Naive thymus-derived CD4-positive, alpha-beta T cell (primary cell): ENCODE measurements at places on chromosomes 13 and 19.

DNA sequence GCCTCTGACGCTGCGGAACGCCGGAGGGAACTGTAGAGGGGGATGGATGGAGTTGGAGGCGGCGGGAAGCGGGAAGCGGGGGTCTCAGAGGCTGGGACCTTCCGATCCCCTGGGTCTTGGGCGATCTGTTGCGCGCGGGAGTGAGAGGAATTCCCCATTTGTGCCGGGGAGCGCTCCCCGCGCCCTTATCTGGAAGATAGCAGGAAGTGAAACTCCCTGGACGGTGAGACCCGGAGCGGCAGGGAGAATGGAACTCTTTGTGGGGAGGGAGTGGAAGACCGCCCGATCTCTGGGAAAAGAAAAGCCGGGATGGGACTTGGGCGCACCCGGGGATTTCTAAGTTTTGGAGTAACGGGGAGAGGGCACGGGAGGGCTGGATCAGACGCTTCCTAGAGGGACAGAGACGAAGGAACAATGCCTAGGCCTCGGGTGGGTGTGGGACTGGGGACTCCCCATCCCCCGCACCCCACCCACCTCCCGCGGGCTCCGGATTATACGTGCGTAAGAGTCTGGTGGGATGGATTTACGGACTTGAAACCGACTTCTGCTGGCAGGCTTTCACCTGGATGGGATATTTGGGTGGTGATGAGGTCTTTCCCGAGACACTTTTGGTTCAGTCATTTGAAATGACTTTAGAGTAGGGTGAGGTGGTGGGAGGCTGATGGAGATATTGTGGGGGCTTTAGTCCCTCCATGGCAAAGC is 495 bp downstream of the LSR start:
- no peak for DNase-seq
- no peaks in the 10 kb centered on the region for H3K36me3 ChIP-seq
- H3K27me3 ChIP-seq, result no peaks in the 10 kb centered on the region
- H3K27ac ChIP-seq, result peak overlapping the region; percentile 63

- H3K27me3 ChIP-seq, result no peaks in the 10 kb centered on the region
- no peaks in the 10 kb centered on the region for H3K36me3 ChIP-seq
- DNase-seq, result no peak
- H3K4me3 ChIP-seq, result no peak overlapping the region
- H3K4me1 ChIP-seq, result no peaks in the 10 kb centered on the region
These were observed 19.2 kb upstream of the UQCR11 start for GRCh38 chr19:1624458-1624857.

DNA sequence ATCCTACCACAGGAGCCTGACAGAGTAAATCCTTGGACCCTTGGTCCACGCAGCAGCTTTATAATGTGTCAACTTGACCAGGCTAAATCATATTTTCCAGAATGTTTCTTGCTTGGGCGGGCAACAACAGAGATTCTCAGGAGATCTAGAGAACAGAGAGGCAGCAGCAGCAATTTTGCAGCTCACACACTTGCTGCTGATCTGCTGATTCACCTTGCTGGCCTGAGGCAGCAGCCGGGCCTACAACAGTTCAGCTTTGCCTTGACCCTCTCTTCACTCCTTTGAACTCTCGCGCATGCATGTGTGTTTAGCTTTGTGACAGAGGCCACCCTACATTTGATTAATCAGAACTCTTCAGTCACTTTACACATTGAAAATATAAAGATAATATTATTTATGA is 159.3 kb downstream of the UGGT2 start:
- no peaks in the 10 kb centered on the region for H3K27me3 ChIP-seq
- no peak for DNase-seq
- H3K27ac ChIP-seq, result no peak overlapping the region
- H3K4me3 ChIP-seq, result no peak overlapping the region
- no peaks in the 10 kb centered on the region for H3K4me1 ChIP-seq

GRCh38 chr19:41553804-41554203 is 22.2 kb upstream of the CEACAM21 start:
- peaks cover 54% of the 10 kb centered on the region for H3K4me1 ChIP-seq
- peaks cover 24% of the 10 kb centered on the region for H3K36me3 ChIP-seq
- no peaks in the 10 kb centered on the region for H3K27me3 ChIP-seq
- peak overlapping the region; percentile 77 for H3K4me3 ChIP-seq
- peak overlapping the region; percentile 88 for H3K27ac ChIP-seq
- DNase-seq, result no peak

GRCh38 chr13:24906268-24906667 is 142.3 kb downstream of the RNF17 start:
- no peak overlapping the region for H3K4me3 ChIP-seq
- no peak for DNase-seq
- no peaks in the 10 kb centered on the region for H3K27me3 ChIP-seq
- no peaks in the 10 kb centered on the region for H3K36me3 ChIP-seq
- no peak overlapping the region for H3K27ac ChIP-seq

DNA sequence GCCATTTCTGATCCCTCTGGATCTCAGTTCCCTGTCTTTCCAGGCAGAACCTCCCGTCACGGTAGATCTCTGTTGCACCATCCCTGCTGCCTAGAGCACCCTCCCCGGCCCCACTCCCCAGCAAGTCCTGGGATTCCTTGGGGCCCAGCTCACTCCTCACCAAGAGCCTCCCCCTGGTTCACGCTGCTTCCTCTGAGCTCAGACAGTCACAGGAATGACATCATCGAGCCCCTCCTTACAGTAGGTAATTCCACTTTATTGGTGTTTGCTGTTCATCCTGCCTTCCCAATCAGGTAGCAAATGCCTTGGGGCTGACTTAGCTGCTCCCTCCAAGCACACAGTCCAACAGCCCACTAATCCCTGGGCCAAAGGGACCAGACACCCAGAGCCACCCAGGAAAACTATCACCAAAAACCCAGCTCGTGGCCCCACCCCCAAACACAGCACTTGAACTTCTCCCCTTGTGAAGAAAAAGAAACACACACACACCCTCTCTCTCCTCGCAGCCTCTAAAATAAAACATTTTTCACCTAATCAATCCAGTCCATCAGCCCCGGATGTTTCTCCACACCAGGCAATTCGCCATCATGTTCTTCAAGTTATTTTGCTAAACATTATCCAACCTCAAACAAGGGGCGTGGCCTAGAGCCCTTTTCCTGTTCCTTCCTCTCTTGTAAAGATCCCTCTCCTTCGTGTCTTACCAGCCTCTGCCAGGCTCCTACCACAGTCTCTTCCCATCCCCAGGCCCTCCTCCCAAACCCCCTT is 2.5 kb downstream of the NAPA start:
- H3K36me3 ChIP-seq, result no peaks in the 10 kb centered on the region
- DNase-seq, result no peak
- H3K4me1 ChIP-seq, result peaks cover 38% of the 10 kb centered on the region
- H3K4me3 ChIP-seq, result peak overlapping the region; percentile 97
- no peaks in the 10 kb centered on the region for H3K27me3 ChIP-seq
- H3K27ac ChIP-seq, result peak overlapping the region; percentile 100

GRCh38 chr19:40641281-40641680 is 40.1 kb downstream of the LTBP4 start:
- DNase-seq, result no peak
- no peak overlapping the region for H3K27ac ChIP-seq
- H3K4me1 ChIP-seq, result no peaks in the 10 kb centered on the region
- no peak overlapping the region for H3K4me3 ChIP-seq

GRCh38 chr13:45048890-45049407 is 59.6 kb downstream of the GPALPP1 start:
- H3K36me3 ChIP-seq, result no peaks in the 10 kb centered on the region
- no peaks in the 10 kb centered on the region for H3K27me3 ChIP-seq
- no peak overlapping the region for H3K27ac ChIP-seq
- no peak overlapping the region for H3K4me3 ChIP-seq
- DNase-seq, result no peak
- peaks cover 7% of the 10 kb centered on the region for H3K4me1 ChIP-seq

DNA sequence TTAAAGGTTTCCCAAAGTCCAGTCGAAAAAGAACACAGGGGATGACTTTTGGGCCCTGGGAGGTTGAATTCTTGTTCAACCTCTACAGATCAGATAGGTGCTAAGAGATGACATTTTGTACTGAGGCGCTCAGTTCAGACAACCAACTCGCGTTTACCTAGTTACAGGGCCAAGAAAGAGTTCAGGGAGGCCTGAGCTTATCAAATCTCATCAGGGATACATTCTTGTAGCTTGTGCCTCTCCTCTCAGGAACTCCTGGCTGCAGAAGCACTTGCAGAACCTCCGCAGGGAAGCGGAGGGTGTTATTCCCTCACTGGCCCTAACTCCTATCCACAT is 825 bp downstream of the ZNF776 start:
- no peaks in the 10 kb centered on the region for H3K27me3 ChIP-seq
- peaks cover 39% of the 10 kb centered on the region for H3K36me3 ChIP-seq
- H3K4me1 ChIP-seq, result peaks cover 16% of the 10 kb centered on the region

GRCh38 chr19:16001481-16002312 is 52.9 kb downstream of the OR10H4 start:
- H3K4me1 ChIP-seq, result peaks cover 8% of the 10 kb centered on the region
- H3K27me3 ChIP-seq, result no peaks in the 10 kb centered on the region
- no peaks in the 10 kb centered on the region for H3K36me3 ChIP-seq
- H3K27ac ChIP-seq, result peak overlapping the region; percentile 63
- peak overlapping the region; percentile 54 for H3K4me3 ChIP-seq

GRCh38 chr19:5825178-5825577 is 14.3 kb downstream of the FUT6 start:
- DNase-seq, result no peak
- peaks cover 17% of the 10 kb centered on the region for H3K4me1 ChIP-seq
- H3K4me3 ChIP-seq, result no peak overlapping the region
- H3K27ac ChIP-seq, result no peak overlapping the region
- no peaks in the 10 kb centered on the region for H3K27me3 ChIP-seq
- H3K36me3 ChIP-seq, result no peaks in the 10 kb centered on the region

- H3K4me1 ChIP-seq, result peaks cover 7% of the 10 kb centered on the region
- peak overlapping the region; percentile 30 for H3K4me3 ChIP-seq
- H3K27ac ChIP-seq, result no peak overlapping the region
- H3K36me3 ChIP-seq, result no peaks in the 10 kb centered on the region
These were observed 1.2 kb downstream of the KL start for GRCh38 chr13:33017323-33017929.

DNA sequence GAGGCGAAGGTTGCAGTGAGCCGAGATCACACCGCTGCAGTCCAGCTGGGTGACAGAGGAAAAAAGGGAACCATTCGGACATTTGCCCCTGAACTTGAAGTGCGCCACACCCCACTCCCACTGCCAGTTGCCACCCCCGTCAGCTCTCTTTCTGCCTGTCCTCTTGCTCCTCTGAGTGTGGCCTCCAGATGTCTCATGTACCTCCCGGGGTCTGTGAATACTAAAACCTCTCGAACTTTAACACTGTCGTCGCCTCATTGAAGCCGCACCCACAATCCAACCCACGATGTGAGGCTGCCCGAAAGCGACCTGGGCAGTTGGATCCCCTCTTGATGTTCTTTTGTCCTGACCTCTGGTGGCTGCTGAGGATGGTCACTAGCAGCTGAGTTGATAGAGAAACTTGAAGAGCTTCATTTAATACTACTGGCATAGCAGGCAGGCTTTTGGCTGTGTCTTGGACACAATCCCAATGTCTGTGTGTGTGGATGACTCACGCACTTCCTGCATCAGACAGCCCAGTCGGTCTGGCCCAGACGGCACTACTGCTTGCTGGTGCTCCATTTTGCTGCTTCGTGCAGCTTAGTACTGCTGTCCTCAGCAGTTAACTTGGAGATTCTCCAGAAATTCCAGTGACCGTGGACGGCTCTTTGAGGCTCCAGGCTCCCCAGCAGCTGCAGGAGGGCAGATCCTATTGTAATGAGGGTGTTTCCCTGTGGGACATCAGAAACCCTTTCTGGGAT is 4.2 kb downstream of the FPR3 start:
- H3K4me3 ChIP-seq, result no peak overlapping the region
- H3K36me3 ChIP-seq, result no peaks in the 10 kb centered on the region
- no peaks in the 10 kb centered on the region for H3K4me1 ChIP-seq
- no peak for DNase-seq
- H3K27me3 ChIP-seq, result no peaks in the 10 kb centered on the region

- peaks cover 23% of the 10 kb centered on the region for H3K4me1 ChIP-seq
- H3K4me3 ChIP-seq, result peak overlapping the region; percentile 70
- no peak for DNase-seq
- H3K27me3 ChIP-seq, result no peaks in the 10 kb centered on the region
- H3K36me3 ChIP-seq, result no peaks in the 10 kb centered on the region
These were observed 1.1 kb downstream of the GYS1 start for GRCh38 chr19:48991873-48992580.

DNA sequence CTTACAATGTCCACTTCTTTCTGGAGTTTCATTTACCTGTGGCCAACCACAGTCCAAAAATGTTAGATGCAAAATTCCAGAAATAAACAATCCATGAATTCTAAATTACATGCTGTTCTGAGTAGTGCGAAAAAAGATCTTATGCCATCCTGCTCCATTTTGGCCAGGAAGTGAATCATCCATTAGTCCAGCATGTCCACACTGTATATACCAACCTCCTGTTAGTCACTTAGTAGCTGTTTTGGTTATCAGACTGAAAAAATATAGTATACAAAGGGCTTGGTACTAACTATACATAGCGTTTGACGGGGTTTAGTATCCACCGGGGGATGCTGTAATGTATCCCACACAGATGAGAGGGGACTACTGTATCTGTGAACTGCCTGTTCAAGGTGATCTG is 618.0 kb upstream of the ARGLU1 start:
- DNase-seq, result no peak
- H3K4me1 ChIP-seq, result no peaks in the 10 kb centered on the region
- no peaks in the 10 kb centered on the region for H3K27me3 ChIP-seq
- H3K27ac ChIP-seq, result no peak overlapping the region
- no peak overlapping the region for H3K4me3 ChIP-seq
- no peaks in the 10 kb centered on the region for H3K36me3 ChIP-seq

DNA sequence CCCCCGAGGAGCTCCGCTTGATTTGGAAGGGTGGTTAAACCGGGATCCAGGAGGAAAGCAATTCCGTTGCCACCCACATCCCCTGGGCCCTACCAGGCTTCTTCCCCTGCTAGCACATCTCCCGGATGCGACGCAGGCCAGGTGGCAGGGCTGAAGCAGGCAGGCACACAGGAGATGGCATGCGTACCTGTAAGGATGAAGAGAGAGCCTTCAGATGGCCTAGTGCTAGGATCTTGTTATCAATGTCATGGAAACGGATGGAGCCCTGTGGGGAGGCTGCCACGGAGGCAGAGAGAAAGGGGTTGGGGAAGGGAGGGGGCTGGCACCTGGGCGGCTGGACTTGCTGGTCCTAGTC is 8.5 kb upstream of the SOX1 start:
- no peaks in the 10 kb centered on the region for H3K36me3 ChIP-seq
- H3K27me3 ChIP-seq, result peaks cover 21% of the 10 kb centered on the region
- H3K4me3 ChIP-seq, result no peak overlapping the region
- no peak overlapping the region for H3K27ac ChIP-seq
- no peaks in the 10 kb centered on the region for H3K4me1 ChIP-seq

DNA sequence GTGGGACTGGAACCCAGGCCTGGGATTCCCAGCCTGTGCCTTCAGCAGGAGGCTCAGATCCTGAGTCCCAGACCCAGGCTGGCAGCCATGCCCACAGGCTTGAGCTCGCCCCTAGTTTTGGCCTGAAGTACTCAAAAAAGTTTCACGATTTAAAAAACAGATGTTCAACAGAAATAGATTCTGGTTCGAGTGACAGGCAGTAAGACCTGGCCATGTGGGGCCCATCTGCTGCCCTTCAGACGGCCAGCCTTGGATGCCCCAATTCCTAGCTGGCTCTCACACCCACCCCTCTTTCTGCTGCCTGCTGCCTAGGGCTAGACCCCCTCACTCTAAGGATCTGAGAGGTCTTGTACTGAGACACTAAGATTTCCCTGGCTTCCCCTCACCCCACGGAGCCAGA is 2.8 kb upstream of the DMPK start:
- no peak overlapping the region for H3K4me3 ChIP-seq
- no peak overlapping the region for H3K27ac ChIP-seq
- no peaks in the 10 kb centered on the region for H3K27me3 ChIP-seq
- peaks cover 28% of the 10 kb centered on the region for H3K36me3 ChIP-seq
- DNase-seq, result no peak
